Trophoblast cell (in vitro differentiated cells and primary cell): ENCODE measurements at places on chromosomes 12 and 14.

- DNase-seq = no peak
Measured at GRCh38 chr14:43360239-43360638, 1146.8 kb downstream of the FSCB start.

DNA sequence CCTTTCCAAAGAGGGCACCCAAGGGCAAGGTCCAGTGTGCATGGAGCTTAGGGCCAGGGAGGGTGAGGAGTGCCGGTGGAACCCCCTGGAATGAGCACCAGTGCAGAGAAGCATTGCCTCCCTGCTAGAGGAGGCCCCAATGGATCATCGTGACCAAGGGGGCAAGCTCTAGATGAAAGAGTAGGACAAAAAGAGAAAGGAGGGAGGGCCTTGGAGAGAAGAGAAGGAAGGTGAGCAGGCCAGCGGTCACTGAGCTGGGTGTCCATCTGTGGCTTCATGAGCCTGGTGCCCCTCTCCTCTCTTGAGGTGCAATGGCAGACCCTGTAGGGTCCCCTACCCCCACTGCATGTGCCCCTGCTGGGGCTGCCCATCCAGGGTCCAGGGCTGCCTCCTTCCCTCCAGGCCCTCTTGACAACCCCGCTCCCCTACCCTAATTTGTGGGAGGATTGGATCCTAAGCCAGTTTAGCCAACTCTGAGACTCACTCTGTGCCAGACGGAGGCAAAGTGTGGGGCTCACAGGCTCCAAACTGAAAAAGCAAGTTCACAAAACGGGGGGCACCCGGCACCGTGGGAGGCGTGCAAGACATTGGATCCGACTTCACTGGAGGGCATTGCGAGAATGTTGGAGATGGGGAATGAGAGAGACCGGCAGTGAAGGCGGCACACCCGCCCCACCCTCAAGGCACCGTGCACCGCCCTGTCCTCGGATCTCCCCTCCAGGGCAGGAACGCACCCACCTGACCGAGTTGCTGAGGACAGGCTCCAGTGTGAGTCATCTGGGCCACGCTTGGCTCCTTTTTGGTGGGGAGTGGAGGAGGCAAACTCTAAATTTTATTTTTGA, 207.5 kb downstream of the KIF26A start:
- DNase-seq = no peak

DNA sequence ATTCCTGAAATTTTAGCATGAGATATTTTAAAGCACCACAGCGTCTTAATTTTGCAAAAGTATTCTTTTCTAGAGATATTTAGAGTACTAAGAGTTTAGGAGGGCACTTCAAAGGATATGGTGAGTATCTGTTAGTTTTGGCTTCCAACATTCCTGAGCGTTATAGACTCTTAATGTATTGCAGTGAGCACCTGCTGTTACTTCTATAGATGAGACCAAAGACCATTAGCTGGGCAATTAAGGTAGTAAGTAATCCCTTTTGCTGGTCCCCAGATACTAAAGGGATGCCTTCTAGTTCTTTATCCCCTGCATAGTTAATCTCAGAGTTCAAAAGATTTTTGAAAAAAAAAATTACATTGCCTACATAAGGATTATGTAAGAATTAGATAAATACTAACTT, 975.6 kb downstream of the GALC start:
- no peak for DNase-seq

- no peak for DNase-seq
Measured at GRCh38 chr14:73903028-73903427, 16.4 kb downstream of the ZNF410 start.

GRCh38 chr14:66405158-66405557, 81.0 kb upstream of the CCDC196 start:
- DNase-seq = no peak

DNA sequence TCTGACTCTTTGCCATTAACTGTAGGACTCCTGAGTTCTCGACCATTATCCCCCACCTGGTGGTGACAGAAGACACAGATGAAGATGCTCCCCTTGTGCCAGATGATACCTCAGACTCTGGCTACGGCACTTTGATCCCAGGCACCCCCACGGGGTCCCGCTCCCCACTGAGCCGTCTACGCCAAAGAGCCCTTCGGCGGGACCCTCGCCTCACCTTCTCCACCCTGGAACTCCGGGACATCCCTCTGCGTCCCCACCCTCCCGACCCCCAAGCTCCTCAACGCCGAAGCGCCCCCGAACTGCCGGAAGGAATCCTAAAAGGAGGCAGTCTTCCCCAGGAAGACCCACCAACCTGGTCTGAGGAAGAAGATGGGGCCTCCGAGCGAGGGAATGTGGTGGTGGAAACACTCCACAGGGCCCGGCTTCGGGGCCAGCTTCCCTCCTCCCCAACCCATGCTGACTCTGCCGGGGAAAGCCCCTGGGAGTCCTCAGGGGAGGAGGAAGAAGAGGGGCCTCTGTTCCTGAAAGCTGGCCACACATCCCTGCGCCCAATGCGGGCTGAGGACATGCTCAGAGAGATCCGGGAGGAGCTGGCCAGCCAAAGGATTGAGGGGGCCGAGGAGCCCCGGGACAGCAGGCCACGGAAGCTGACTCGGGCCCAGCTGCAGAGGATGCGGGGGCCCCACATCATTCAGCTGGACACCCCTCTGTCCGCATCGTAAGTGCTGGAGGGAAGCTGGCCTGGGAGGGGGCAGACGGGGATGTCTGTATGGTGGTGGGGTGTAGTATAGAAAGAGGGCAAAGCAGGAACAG, 14.4 kb downstream of the TNFRSF1A start:
- DNase-seq = no peak
